ENCODE measurements at places on chromosomes 3 and 15.

GRCh38 chr3:152583963-152584362 is 251.0 kb upstream of the P2RY1 start:
- DNase-seq: no peak

GRCh38 chr15:31197497-31198414 is 96.2 kb upstream of the TRPM1 start:
- DNase-seq: no peak

GRCh38 chr3:185647134-185647879 is 61.2 kb downstream of the SENP2 start:
- no peak for DNase-seq

GRCh38 chr15:68372291-68372811 is 59.6 kb downstream of the ITGA11 start:
- DNase-seq: no peak
